ENCODE measurements at places on chromosomes 12 and 14.

- DNase-seq = peak; percentile 55
Observed at GRCh38 chr12:64404470-64405256, 471 bp downstream of the XPOT start.

DNA sequence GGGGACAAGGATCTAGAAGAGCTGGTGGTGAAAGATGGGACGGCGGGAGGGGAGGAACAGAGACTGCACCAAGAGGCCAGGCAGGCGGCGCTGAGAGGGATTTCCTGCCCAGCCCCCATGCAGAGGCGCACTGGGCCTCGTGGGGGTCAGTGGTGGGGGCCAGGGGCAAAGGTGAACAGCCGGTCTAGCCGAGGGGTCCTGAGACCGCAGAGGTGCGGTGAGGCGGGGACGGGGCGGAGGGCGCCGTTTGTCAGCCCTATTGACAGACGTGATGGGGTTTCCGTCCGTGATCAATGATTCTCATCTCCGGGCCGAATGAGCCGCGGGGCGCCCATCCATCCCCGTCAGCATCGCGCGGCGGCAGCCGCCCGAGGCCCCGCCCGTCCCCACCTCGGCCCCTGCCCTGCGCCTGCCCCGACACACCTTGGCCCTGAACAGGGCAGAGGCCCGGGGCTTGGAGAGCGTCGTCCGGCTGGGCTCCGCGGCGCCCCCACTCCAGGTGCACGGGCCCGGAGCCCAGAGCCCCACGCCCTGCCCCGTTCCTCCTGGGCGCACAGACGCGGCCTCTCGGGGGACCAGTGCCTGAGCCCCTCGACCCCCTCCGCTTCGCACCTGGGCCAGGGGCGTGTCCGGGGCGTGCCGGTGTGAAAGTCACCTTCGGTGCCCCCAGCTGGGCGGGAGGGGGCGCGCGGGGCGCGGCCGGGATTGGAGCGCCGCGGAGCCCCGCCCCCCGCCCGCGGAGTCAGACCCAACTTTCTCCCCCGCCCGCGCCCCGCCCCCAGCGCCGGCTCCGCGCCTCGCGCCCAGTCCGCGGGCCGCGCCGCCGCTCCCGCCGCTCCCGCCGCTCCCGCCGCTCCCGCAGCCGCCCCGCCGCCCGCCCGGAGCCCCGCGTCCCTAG is at the start of gene NXPH4:
Gene NXPH4, plus strand, starts transcription at position 781 of the 898 bp plus-strand sequence. CDS start 176 bp downstream, outside the sequence.
- peak; percentile 15 for DNase-seq

- no peak for DNase-seq
Observed at GRCh38 chr14:29681316-29681715, 246.3 kb downstream of the PRKD1 start.

- no peak for DNase-seq
Observed at GRCh38 chr14:100538351-100539002, 48.7 kb downstream of the BEGAIN start.

GRCh38 chr14:101001311-101002069 is 98.0 kb upstream of the RTL1 start:
- DNase-seq = no peak

GRCh38 chr14:80946797-80947196 is 5.3 kb upstream of the CEP128 start:
- DNase-seq = no peak

GRCh38 chr12:130955238-130955816 is 1.6 kb downstream of the ADGRD1 start:
- no peak for DNase-seq

DNA sequence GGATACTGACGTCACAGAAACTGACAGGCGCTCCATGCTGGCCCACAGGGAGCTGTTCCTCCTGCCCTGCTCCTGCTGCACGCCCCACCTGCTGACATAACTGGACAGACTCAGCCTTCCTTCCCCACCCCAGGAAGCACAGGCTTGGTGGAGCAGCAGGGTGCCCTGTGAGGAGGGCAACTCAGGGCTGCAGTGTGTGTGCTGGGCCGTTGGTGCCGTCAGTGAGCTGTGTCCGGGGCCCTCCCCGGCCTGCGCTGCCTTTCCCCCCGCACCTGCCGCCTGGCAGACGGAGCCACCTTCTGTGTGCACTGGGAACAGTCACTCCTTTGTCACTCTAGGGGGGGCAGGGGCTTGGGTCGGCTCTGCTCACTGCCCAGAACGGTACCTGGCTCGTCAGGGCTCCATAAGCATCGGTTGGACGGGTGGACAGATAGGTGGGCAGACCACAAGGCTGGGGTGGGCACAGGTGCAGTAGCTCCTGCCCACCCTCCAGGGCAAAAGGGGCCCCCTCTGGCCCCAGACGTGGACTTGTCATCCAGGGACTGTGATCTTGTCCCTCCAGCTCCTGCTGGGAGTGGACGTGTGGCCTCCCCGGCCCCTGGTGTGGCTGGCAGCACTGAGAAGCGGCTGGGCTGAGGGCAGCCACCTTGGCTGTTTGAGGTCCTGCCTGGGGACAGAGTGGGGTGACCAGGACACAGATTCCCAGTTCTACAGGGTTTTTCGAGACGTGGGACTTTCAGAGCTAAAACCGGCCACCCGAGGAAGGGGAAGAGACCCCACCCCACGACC is 32.8 kb downstream of the FBRSL1 start:
- no peak for DNase-seq

- DNase-seq = no peak
Observed at GRCh38 chr14:99003646-99004045, 268.4 kb downstream of the BCL11B start.

DNA sequence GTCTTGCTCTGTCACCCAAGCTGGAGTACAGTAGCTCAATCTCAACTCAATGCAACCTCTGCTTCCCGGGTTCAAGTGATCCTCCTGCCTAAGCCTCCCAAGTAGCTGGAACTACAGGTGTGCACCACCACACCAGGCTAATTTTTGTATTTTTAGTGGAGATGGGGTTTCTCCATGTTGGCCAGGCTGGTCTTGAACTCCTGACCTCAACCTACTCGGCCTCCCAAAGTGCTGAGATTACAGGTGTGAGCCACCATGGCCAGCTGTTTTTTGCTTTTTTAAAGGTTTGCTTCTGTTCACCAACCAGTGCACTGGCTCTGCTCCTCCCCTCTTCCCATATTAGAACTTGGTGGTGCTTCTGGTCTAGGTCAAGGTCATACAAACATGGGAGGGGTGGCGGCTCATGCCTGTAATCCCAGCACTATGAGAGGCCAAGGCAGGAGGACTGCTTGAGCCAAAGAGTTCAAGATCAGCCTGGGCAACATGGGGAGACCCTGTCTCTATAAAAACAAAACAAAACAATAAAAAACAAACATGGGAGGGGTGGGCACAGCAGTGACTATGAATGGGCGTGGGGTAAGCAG is 20.4 kb upstream of the PAPOLA start:
- DNase-seq = no peak

GRCh38 chr12:124404162-124404784 is 109.4 kb downstream of the RFLNA start:
- no peak for DNase-seq

DNA sequence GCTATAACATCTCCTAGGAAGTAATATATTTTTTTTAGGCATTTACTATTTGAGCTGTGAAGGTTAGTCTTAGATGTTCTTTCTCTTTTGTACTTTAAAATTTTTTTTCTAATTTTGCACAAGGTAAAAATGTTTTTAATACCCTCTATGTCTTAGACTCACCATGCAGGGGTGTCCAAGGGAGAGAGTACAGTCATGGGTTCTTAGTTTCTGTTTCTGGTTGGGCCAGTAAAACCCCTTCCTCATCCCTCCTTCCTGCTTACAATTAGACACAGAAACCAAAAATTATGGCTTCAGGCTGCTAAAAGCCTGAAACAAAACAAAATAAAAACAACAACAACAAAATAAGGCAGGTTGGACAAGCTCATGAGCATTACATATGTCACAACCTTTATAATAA is 193.0 kb downstream of the SYT1 start:
- no peak for DNase-seq

- DNase-seq = no peak
Observed at GRCh38 chr12:65891987-65892481, 67.8 kb downstream of the HMGA2 start.

- DNase-seq = no peak
Observed at GRCh38 chr12:47028981-47029708, 50.3 kb upstream of the PCED1B start.
